Activated naive CD4-positive, alpha-beta T cell treated with anti-CD3 and anti-CD28 coated beads for 36 hours (primary cell): ENCODE measurements at places on chromosomes 1 and 21. TPM values are rescaled to one million over a fixed set of nuclear protein-coding genes. Genes with fewer than 3 reads are reported as not detected.

DNA sequence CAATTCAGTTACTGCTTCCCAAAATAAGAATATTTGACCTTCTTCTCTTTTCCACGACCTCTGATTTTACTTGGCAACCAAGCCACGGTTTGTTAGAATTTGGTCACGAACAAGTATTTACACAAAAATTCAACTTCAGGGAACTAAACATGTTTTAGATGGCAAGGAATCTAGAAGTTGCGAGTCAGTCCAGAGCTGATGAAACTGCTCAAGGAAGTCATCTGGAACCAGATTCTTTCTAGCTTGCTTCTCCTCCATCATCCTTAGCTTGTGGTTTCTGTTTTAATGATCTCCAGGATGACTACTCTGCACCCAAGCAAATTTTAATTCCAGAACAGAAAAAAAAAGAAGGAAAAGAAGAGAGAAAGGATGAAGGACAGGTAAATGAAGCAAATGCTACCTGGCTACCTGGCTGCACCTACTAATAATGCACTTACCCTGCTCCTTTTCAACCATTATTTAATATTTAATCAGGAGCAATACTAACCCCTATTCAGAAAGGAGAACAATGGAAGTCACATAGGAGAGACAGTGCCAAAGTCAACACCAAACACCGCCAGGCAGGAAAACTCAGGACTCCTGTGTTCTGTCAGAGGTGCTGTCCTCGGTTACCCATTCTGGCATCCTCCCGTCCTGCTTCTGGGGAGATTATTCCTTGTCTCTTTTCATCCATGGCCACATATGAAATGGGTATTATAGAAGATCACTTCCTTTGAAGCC is 54.2 kb upstream of the RGS7 start:
- no peak overlapping the region for H3K4me3 ChIP-seq
- no peak overlapping the region for H3K27ac ChIP-seq
- peaks cover 6% of the 10 kb centered on the region for H3K27me3 ChIP-seq
- H3K36me3 ChIP-seq: no peaks in the 10 kb centered on the region
- H3K4me1 ChIP-seq: no peaks in the 10 kb centered on the region

GRCh38 chr1:56715156-56715555 is 70.0 kb downstream of the PRKAA2 start:
- no peak for DNase-seq
- H3K4me3 ChIP-seq: no peak overlapping the region
- no peaks in the 10 kb centered on the region for H3K36me3 ChIP-seq
- no peaks in the 10 kb centered on the region for H3K4me1 ChIP-seq

GRCh38 chr1:224406216-224406615 is 28.4 kb downstream of the WDR26 start:
- no peaks in the 10 kb centered on the region for H3K27me3 ChIP-seq
- no peak overlapping the region for H3K4me3 ChIP-seq
- DNase-seq: no peak
- peaks cover 23% of the 10 kb centered on the region for H3K4me1 ChIP-seq
- no peak overlapping the region for H3K27ac ChIP-seq

The OMA1 gene
- total RNA-seq: 15.4 TPM

The ABCA4 gene
- total RNA-seq: 0.10 TPM

DNA sequence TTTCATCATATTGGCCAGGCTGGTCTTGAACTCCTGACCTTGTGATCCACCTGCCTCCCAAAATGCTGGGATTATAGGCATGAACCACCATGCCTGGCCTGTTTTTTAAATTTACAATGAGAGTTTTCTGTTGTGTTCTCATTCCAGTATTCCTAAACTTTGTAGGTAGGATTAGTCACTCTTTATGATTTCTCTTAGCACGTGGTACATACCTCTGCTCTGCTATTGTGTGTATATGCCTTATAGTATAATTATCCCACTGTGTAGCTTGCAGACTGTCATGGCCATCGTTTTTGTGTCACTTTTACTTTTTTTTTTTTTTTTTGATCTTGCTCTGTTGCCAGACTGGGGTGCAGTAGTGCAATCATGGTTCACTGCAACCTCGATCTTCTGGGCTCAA is 14.5 kb downstream of the PATJ start:
- peaks cover 8% of the 10 kb centered on the region for H3K4me1 ChIP-seq
- no peaks in the 10 kb centered on the region for H3K27me3 ChIP-seq
- no peaks in the 10 kb centered on the region for H3K36me3 ChIP-seq
- H3K27ac ChIP-seq: no peak overlapping the region
- no peak for DNase-seq

DNA sequence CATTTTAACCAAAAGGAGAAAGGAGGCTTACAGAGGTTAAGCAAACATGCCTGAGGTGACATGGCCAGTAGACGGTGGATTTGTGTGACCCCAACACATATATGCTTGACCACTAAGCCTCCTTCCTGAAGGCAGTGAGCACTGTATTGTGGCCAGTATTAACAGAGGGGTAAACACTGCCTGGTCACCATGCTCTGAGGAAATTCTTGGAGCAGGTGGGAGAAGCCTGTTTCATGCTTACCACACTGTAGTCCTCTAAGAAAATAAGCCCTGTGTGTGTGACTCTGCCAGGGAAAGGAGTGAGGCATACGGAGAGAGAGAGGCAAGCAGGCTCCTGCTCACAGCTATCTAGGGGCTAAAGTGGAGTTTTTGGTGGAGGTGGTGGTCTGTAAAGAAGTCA is 102.7 kb downstream of the KCND3 start:
- H3K4me1 ChIP-seq: peaks cover 4% of the 10 kb centered on the region
- no peak for DNase-seq
- no peaks in the 10 kb centered on the region for H3K36me3 ChIP-seq
- H3K27ac ChIP-seq: no peak overlapping the region

GRCh38 chr1:54371942-54372275 is 34.3 kb downstream of the SSBP3 start:
- peaks cover 60% of the 10 kb centered on the region for H3K4me1 ChIP-seq
- no peaks in the 10 kb centered on the region for H3K36me3 ChIP-seq
- no peak overlapping the region for H3K4me3 ChIP-seq
- no peak overlapping the region for H3K27ac ChIP-seq
- DNase-seq: no peak

- no peaks in the 10 kb centered on the region for H3K4me1 ChIP-seq
- peaks cover 4% of the 10 kb centered on the region for H3K27me3 ChIP-seq
- DNase-seq: no peak
- no peaks in the 10 kb centered on the region for H3K36me3 ChIP-seq
These were observed 83.1 kb upstream of the LYPLAL1 start for GRCh38 chr1:219090607-219091006.
